ENCODE measurements at places on chromosomes 7 and 10.

GRCh38 chr10:124717041-124717757 lies 27.0 kb downstream of the FAM53B start:
- DNase-seq: no peak

DNA sequence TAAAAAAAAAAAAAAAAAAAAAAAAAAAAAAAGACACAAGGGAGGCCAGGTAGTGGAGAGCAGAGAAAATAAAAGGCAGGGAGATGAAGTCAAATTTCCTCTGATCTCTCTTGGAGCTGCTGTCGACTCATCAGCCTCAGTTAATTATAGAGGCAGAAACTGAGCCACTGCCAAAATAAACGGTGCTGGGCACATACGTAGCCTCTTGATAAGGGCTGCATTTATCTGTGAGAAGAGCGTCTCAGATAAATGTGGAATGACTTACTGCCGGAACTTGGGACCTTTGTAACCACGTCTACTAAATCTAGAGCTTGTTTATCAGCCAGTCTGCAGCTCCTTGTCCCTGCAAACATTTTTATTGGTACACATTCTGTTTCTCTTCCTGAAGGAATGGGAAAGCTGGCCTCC lies 162.3 kb downstream of the BAMBI start:
- DNase-seq: no peak

GRCh38 chr10:86253091-86254072 lies 113.2 kb downstream of the GRID1 start:
- no peak for DNase-seq

DNA sequence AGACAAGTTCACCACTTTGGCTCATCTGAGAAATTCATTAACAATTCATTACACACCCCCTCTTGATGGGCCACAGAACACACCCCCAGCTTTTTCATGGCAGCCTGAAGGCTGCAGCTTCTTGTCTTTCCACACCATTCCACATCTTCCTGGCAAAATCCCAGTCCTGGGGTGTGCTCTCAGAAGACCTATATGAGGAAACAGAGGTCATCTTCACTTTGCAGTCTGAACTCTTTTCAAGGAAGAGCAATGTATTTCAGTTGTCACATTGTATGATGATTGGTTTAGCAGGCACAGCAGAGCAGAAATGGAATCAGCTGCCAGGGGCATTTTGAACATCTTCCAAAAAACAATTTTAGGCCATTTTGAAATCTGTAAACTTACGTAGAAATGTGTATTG lies 7.8 kb upstream of the LRRC27 start:
- no peak for DNase-seq

DNA sequence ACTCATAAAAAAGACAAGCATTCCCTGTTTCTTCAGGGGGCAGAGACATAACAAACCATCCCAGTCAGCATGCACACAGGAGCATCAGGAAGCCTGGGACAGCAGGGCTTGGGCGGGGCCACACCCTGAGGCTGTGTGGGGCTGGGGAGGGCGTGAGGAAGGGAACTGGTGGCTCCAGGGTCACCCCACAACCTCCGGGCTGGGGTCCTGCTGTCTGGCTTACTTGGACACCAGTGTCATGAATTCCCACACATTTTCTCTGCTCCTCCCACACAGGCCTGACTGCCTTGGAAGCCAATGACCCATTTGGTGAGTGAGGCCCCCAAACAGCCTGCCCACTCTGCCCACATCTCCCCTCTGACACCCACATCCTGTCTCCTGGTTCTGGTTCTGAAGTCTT lies 2.8 kb downstream of the FXYD4 start:
- DNase-seq: no peak
